ENCODE measurements at places on chromosomes 3 and 15. TPM values are rescaled to one million over a fixed set of nuclear protein-coding genes. Genes with fewer than 3 reads are reported as not detected.

Gene FBXO40
- total RNA-seq = not detected

Gene SLC12A8
- total RNA-seq = 2.7 TPM

Gene HEMK1
- 9.5 TPM for total RNA-seq

Gene TIGIT
- not detected for total RNA-seq

Gene DGKG
- 0.09 TPM for total RNA-seq

Gene PARP15
- 0.18 TPM for total RNA-seq

Gene UBE2E2
- total RNA-seq = 26.6 TPM

Gene ALDH1A3
- total RNA-seq = 82.6 TPM

Data from endothelial cell of coronary artery (primary cell).